ENCODE measurements at places on chromosomes 2 and 18.

DNA sequence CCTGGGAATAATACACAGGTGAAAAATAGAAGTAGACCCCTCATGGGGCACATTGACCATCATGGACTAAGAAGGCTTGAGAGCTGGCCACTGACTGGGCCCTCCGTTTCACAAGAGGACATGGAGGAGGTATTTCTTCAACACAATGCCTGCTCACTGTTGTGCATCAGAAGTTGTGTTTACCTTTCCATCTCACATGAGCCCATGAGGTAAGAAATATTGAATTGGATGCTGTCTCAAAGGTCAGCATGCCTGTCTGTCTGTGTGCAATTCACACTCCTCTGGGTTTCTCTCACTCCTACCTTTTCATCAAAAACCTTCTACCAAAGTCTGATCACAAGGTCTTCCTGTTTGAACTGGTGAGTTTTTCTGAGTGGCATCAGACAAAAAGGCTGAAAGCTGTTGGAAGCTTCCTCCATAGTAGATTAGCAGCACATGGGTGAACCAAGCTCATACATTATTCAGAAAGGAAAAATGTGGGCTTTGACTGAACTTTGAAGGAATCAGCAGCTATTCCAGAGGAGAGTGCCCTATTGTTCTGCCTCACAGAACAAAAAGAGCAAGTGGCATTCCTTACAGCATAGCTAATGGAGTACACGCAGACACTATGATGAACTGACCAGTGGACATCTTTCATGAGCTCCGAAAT, 143.2 kb upstream of the RND3 start:
- DNase-seq, result no peak

DNA sequence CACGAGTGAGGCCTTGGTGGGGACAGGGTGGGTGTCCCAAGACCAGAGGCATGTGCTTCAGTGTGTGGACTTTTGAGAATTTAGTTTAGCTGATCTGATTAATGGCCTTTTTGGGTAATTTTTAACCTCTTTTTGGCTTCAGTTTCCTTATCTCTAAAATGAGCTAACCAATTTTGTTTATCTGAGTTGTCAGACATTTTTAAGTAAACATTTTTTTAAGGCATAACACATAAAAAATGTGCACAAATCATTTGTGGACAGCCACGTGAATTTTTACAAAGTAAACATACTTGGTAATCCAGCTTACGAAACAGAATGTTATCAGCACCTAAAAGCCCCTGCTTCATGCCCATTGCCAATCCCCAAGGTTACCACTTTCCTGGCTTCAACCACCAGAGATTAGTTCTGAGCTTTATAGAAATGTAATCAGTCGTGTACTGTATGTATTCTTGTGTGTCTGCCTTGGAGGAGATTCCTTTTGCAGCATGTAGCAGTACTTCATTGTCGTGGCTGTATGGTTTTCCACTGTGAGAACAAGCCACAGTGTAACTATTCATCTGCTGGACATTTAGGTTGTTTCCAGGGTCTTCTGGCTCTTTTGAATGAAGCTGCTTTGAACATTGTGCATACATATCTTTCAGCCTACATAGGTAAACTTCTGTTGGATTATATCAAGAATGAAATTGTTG, 8.4 kb upstream of the INO80C start:
- DNase-seq, result no peak

GRCh38 chr2:27381577-27382181, 1.1 kb upstream of the ZNF513 start:
- DNase-seq, result no peak

- DNase-seq, result no peak
These were observed 433.7 kb downstream of the BCL11A start for GRCh38 chr2:60119778-60120177.
